ENCODE measurements at places on chromosomes 6 and 20. TPM values are rescaled to one million over a fixed set of nuclear protein-coding genes. Genes with fewer than 3 reads are reported as not detected.

LY6G5C gene
- total RNA-seq = 1.8 TPM

RIPPLY2 gene
- total RNA-seq = 0.19 TPM

CST2 gene
- not detected for total RNA-seq

SPATS1 gene
- total RNA-seq = not detected

CNBD2 gene
- 3.4 TPM for total RNA-seq
